Activated T-helper 1 cell treated with anti-CD3 and anti-CD28 coated beads, Interleukin-12 subunit alpha, Interleukin-12 subunit beta, Interleukin-2, Interleukin-4 antibody, amounts not matched to agents 30 ng/mL and 10 ng/mL and 1 ng/mL, durations not matched to agents 14 hours and 24 hours and 36 hours (primary cell): ENCODE measurements at places on chromosomes 12 and 14.

DNA sequence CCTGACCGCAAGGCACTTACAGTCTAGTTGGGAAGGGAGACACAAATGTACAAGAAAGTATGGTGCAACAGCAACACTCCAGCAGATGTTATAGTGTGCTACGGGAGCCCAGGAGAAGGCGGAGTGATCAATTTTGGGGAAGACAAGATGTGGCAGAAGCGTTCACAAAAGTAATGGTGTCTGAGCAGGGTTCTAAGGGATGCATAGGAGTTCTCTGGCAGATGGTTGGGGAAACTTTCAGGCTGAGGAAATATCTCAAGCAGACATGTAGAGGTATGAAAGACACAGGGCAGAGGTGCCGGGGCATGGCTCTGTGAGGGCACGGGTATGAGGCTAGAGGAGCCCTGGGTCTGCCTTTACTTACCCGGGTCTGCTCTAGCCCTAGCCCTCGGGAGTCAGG lies 5.1 kb upstream of the TNFRSF1A start:
- H3K27ac ChIP-seq: no peak overlapping the region
- peaks cover 44% of the 10 kb centered on the region for H3K4me1 ChIP-seq
- peaks cover 3% of the 10 kb centered on the region for H3K36me3 ChIP-seq

- H3K4me1 ChIP-seq: no peaks in the 10 kb centered on the region
- H3K4me3 ChIP-seq: no peak overlapping the region
- peaks cover 13% of the 10 kb centered on the region for H3K27me3 ChIP-seq
- DNase-seq: no peak
Measured at GRCh38 chr14:52051871-52052270, 17.0 kb downstream of the NID2 start.

DNA sequence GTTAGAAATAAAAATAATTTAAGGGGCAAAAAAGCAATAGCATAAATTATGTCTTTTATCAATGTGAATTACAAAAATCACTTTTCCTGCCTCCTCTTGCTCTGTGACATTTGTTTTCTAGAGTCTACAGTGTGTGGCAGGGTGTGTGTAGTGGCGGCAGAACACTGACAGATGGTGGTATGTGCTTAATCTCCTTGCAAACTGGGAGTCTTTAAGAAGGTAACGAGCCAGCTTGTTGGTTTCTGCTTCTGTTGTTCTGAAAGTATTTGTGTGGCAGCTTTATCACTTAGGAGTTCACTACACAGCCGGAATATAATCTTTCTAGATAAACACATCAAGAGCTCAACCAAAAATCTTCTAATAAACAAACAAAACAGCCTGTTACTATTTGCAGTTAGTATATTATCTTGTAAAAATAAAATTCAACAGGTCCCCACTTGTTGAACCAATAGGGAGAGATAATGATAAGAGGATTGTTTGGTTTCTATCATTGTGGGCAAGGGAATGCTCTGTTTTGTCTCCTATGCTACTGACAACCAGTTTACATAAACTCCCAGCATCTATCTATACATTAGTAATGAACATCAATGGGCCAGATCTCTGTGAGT lies 13.0 kb downstream of the CDKL1 start:
- H3K36me3 ChIP-seq: no peaks in the 10 kb centered on the region
- no peak overlapping the region for H3K4me3 ChIP-seq
- peaks cover 3% of the 10 kb centered on the region for H3K27me3 ChIP-seq
- DNase-seq: no peak
- H3K27ac ChIP-seq: no peak overlapping the region
- no peaks in the 10 kb centered on the region for H3K4me1 ChIP-seq

GRCh38 chr12:49552014-49552413 lies 13.2 kb downstream of the KCNH3 start:
- no peak overlapping the region for H3K27ac ChIP-seq
- H3K4me1 ChIP-seq: no peaks in the 10 kb centered on the region
- H3K36me3 ChIP-seq: peaks cover 4% of the 10 kb centered on the region
- peaks cover 25% of the 10 kb centered on the region for H3K27me3 ChIP-seq

DNA sequence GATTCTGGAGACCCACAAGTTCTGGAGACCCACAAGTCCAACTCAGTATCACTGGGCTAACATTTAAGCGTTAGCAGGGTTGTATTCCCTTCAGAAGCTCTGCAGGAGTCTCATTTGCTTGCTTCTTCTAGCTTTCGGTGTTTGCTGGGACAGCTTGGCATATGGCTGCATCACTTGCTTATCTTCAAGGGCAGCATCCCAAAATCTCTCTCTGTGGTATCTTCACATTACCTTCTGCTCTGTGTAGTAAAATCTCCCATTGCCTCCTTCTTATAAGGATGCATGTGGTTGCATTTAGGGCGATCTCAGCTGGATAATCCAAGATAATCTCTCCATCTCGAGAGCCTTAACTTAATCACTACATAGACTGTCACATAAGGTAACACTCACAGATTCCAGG lies 7.3 kb upstream of the CNTN1 start:
- H3K4me3 ChIP-seq: no peak overlapping the region
- no peak for DNase-seq
- H3K4me1 ChIP-seq: no peaks in the 10 kb centered on the region
- no peaks in the 10 kb centered on the region for H3K27me3 ChIP-seq
- no peaks in the 10 kb centered on the region for H3K36me3 ChIP-seq

GRCh38 chr14:101056446-101056845 lies 152.9 kb upstream of the RTL1 start:
- H3K36me3 ChIP-seq: no peaks in the 10 kb centered on the region
- H3K27me3 ChIP-seq: peaks cover 3% of the 10 kb centered on the region
- H3K27ac ChIP-seq: no peak overlapping the region
- no peak overlapping the region for H3K4me3 ChIP-seq

DNA sequence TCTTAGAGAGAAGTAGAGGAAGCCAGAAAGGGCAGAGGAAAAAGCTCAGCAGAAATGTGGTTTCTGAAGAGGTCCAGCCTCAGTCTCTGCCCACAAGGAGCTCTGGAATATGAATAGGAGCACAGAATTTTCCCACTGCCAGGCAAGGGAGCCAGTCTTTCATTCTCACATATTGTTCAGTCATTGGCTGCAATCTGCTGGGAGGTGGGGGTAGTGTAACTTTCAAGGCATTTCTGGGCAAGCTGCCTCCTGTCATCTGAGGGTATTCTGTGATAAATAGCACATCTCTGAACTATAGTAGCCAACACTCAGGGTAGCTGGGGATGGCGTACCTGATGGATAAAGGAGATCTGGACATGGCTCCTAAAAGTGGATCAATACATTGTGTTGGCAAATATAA lies 127.2 kb downstream of the LRRK2 start:
- H3K4me3 ChIP-seq: no peak overlapping the region
- H3K36me3 ChIP-seq: no peaks in the 10 kb centered on the region
- no peak overlapping the region for H3K27ac ChIP-seq

DNA sequence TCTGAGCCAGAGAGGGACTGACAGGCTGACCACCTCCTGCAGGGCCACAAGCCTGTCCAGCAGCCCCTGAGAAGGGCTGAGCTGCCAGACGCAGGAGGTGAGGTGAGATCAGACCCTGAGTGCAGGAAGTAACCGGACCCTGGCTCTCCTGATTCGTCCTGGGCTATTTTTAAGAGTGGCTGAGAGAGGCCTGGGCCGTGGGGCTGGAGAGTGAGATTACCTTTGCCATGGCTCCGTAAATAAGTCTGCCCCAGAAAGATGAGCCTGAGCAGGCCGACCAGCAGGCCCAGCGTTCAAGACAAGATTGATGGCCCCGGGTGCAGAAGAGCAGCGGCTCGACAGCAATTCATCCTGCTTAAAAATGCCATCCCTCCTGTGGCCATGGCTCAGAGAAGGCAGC lies 54.2 kb downstream of the SPTB start:
- no peak for DNase-seq
- no peak overlapping the region for H3K4me3 ChIP-seq
- H3K36me3 ChIP-seq: no peaks in the 10 kb centered on the region
- H3K27ac ChIP-seq: no peak overlapping the region
- peaks cover 6% of the 10 kb centered on the region for H3K4me1 ChIP-seq

GRCh38 chr14:46197856-46198255 lies 453.7 kb downstream of the RPL10L start:
- H3K36me3 ChIP-seq: no peaks in the 10 kb centered on the region
- no peak overlapping the region for H3K4me3 ChIP-seq
- DNase-seq: no peak

GRCh38 chr14:54976316-54976715 lies 50.6 kb downstream of the WDHD1 start:
- peaks cover 17% of the 10 kb centered on the region for H3K4me1 ChIP-seq
- H3K27me3 ChIP-seq: no peaks in the 10 kb centered on the region
- H3K27ac ChIP-seq: no peak overlapping the region
- no peak overlapping the region for H3K4me3 ChIP-seq
- DNase-seq: no peak
- H3K36me3 ChIP-seq: peaks cover 27% of the 10 kb centered on the region

DNA sequence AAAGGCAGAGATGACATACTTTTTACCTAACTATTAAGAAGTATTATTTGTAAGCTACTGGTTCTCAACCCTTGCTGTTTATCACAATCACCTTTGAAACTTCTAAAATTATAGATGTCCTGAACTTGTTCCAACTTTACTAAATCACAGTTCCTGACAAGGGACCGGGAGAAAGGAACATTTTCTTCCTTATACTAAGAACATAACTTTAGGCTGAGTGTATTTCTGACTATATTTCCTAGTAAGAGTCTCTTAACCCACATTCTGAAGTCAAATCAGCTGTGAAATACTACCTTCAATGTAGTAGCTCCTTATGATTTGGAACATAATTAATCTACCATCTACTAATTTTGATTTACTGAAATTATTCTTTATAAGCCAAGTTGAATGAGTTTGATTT lies 80.2 kb downstream of the BAZ1A start:
- no peaks in the 10 kb centered on the region for H3K27me3 ChIP-seq
- no peak overlapping the region for H3K4me3 ChIP-seq
- no peak overlapping the region for H3K27ac ChIP-seq
- H3K36me3 ChIP-seq: peaks cover 49% of the 10 kb centered on the region
- no peaks in the 10 kb centered on the region for H3K4me1 ChIP-seq

DNA sequence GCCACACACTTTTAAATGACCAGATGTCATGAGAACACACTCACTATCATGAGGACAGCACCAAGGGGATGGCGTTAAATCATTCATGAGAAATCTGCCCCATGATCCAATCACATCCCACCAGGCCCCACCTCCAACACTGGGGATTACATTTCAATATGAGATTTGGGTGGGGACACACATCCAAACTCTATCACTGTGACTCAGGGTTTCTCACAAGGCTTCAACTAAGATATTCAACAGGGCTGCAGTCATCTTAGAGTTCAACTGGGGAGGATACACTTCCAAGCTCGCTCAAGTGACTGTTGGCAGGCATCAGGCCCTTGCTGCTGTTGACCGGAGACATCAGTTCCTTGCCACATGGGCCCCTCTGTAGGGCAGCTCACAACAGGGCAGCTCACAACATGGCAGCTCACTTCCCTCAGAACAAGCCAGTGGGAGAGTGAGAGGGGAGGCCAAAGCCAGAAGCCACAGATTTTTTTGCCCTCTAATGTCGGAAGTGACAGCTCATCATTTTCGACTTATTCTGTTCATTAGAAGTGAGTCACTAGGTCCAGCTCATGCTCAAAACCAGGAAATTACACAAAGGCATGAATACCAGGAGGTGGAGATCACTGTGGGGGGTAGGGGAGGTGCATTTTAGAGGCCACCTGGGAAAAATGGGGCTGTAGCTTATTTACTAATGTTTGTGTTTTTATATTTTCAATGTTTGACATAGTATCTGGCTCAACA lies 50.8 kb upstream of the PTHLH start:
- no peaks in the 10 kb centered on the region for H3K27me3 ChIP-seq
- H3K36me3 ChIP-seq: no peaks in the 10 kb centered on the region
- no peaks in the 10 kb centered on the region for H3K4me1 ChIP-seq
- no peak for DNase-seq

- no peak overlapping the region for H3K4me3 ChIP-seq
- peaks cover 14% of the 10 kb centered on the region for H3K36me3 ChIP-seq
- no peak for DNase-seq
- H3K4me1 ChIP-seq: peaks cover 21% of the 10 kb centered on the region
- H3K27ac ChIP-seq: no peak overlapping the region
Measured at GRCh38 chr12:26810330-26810729, 22.7 kb downstream of the ITPR2 start.

GRCh38 chr14:32662211-32662610 lies 276.5 kb upstream of the NPAS3 start:
- H3K4me1 ChIP-seq: no peaks in the 10 kb centered on the region
- H3K4me3 ChIP-seq: no peak overlapping the region
- no peak overlapping the region for H3K27ac ChIP-seq

GRCh38 chr14:61543946-61544345 lies 151.4 kb upstream of the HIF1A start:
- H3K27me3 ChIP-seq: no peaks in the 10 kb centered on the region
- DNase-seq: no peak
- H3K36me3 ChIP-seq: peaks cover 53% of the 10 kb centered on the region
- no peak overlapping the region for H3K4me3 ChIP-seq
- H3K27ac ChIP-seq: peak overlapping the region; percentile 42

GRCh38 chr12:54259194-54260011 lies 20.5 kb downstream of the CBX5 start:
- DNase-seq: peak; percentile 19
- H3K27me3 ChIP-seq: no peaks in the 10 kb centered on the region
- peak overlapping the region; percentile 68 for H3K27ac ChIP-seq
- H3K36me3 ChIP-seq: peaks cover 18% of the 10 kb centered on the region

DNA sequence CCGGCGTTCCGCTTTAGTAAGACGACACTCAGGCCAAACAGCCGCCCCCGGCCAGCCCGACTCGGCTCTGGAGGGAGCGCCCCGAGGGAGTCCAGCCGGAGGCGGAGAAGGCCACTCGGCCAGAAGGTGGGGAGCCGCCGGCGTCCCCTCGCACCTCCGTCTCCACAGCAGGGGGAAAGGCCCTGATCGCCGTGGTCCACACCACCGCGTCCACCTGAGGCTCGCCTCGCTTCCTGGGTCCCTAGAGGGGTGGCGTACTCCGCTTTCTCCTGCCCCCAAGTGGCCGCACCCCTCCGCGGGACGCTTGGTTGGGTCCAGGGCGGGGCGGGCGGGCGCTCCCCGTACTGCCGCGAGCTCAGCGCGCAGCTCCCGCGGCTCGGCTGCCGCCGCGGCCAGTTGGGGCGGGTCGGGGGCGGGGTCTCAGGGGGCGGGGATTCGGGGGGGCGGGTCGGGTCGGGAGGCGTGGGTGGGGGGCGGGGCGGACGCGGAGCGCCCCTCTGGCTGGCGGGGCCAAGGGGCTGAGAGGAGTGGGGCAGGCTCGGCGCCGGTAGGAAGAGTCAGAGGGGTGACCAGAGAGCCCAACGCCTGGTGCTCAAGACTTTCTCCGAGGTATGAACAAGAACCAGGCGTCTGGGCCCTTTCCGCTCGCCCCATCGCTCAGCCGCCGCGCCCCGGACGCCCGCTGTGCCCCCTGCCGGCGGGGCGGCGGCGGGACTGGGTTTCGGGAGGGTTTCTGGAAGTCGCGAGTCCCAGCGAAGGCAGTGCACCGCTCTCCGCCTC lies at the start of gene FRMD6:
TSS of gene FRMD6 (plus strand) at position 523 of the 780 bp plus-strand sequence. CDS start 37,927 bp downstream, outside the sequence.
- H3K27ac ChIP-seq: peak within 1 kb of the TSS; percentile 74
- H3K4me3 ChIP-seq: peak within 1 kb of the TSS; percentile 81
- H3K27me3 ChIP-seq: peaks cover 7% of the 10 kb centered on the region
- peak; percentile 74 for DNase-seq
- H3K36me3 ChIP-seq: peaks cover 1% of the 10 kb centered on the region

DNA sequence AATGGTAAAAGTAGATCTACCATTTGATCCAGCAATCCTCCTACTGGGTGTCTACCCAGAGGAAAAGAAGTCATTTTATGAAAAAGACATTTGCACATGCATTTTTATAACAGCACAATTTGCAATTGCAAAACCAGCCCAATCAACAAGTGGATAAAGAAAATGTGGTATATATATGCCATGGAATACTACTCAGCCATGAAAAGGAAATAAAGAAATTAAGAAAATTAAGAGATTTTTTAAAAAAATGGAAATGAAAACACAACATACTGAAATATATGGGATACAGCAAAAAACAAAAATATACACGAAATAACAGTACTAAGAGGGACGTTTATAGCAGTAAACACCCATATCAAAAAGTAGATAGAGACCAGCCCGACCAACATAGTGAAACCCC lies 58.9 kb downstream of the ACSM4 start:
- no peak for DNase-seq
- no peaks in the 10 kb centered on the region for H3K36me3 ChIP-seq
